ENCODE measurements at places on chromosomes 1 and 21.

DNA sequence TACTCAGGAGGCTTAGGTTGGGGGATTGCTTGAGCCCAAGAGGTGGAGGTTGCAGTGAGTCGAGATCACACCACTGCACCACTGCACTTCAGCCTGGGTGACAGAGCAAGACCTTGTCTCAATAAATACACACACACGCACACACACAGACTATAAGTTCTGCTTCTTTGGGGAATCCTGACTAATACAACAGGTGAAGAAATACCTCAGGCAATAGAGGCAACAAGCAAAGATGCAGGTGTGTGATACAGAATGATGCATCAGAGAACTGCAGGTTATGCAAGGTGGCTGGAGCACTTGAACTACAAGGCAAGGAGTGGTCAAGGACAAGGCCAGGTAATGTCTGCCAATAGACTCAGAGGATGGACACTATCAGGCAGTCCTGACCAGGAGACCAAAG lies 117.6 kb upstream of the ZNF678 start:
- no peak for DNase-seq

DNA sequence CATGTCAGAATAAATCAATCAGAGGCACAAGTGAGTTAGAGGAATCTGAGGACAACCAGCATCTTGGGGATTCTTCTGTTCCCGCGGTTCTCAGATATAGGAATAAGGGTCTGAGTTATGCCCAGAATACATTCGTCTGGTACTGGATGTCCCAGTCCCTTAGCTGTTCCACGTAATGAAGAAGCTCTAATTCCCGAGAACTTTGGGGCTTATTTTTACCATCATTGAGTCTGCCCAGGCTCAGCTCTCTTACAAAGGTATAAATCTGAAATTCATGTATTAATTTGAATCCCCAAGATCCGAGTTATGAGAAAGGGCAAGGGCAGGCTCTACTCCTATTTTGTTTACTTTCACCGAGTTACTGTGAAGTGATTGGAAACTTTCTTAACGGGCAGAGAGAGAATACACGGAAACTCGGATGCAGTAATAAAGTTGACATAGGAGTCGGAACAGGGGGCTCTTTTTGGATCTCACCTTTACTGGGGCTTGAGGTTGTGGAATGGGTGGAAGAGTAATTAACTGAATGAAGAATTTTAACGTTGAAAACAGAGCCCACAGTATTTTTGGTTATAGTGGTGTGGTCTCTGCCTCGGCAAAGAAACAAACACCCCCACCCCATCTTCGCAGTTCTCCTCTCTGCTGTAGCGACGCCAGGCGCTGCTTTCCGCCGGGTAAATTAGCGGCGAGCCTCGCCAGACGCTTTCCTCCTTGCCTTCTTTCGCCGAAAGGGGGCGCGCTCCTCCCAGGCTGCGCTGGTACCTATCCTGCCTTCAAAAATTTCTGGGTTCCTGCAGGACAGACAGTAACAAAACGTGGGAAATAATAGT lies 7.1 kb downstream of the PRRX1 start:
- DNase-seq: no peak

DNA sequence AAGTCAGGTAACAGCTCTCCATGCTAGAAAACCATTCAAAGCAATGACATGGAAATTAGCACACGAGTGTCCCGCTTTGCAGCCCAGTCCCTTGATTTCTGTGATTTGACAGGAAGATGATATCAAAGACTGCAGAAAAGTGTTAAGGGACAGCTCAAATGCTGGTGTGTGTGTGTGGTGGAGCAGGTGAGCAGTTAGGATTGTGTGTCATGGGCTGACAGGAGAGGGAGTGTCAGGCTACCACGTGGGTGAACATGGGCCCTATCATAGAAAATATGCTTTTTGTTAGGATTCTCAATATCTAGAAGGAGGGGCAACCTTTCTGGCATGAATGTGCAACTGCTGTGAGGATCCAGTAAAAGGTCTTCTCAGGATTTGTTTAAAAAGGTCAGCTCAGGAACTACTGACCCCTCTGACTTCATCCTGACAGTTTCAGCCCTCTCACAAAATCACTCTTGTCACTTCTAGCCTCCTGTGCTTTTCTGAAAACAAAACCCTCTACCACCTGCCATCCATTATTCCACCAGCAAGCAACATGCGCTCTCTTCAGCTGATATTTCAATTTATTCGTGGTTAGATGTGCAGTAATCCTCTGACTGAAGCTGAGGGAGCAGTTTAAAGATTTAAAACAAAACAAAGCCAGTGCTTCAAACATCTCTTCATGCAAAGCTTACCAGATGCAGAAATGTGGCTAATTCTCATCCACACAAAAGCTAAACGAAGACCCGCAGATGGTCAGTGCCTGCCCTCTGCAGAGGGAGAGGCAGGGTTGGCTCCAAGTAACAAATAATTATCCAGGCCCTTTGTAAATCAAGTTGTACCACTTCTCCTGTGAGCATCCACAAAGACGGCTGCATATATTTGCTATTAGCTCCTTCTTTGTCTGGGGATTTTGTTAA lies 397.9 kb downstream of the PTBP2 start:
- no peak for DNase-seq

- DNase-seq: no peak
Observed at GRCh38 chr1:59499943-59500569, 203.2 kb downstream of the FGGY start.

GRCh38 chr21:38743772-38744529 lies 61.8 kb upstream of the ETS2 start:
- no peak for DNase-seq

- DNase-seq: no peak
Observed at GRCh38 chr1:17913326-17914115, 158.4 kb downstream of the ACTL8 start.

DNA sequence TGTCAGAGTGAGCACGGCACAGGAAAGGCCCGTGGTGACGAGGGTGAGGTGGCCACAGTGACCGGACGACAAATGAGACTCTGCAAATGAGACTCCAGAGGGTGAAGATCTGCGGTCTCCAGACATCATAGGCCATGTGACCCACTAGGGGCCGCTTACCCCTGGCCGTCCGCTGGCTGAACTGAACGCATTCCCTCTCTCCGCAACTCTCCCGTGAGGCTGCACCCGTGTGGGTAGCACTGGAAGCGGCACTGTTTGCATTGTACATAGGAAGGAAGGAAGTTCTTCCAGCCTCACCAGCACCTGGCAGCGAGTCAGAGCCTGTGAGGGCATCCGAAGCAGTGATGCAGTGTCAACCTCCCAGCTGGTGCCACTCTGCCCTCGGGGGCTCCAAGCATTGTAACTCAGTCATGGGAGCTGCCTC lies 23.6 kb upstream of the SPSB1 start:
- DNase-seq: no peak

DNA sequence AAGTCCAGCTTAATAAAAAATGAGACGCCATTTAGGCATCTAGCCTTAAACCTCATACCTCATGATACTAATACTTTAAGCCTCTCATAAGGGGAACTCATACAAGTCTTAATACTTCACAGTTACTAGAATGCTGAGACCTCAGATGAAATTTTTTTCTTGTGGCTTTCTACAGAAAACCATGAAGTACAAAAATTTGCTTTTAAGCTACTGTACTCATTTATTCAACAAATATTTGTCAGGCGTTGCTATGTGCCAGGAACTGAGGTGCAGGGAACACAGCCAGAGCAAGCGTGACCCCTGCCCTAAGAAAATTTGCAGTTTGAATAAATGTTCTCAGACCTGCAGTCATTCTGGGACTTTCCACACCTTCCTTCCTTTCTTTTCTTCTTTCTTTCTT lies 150.6 kb downstream of the MRPL39 start:
- no peak for DNase-seq

DNA sequence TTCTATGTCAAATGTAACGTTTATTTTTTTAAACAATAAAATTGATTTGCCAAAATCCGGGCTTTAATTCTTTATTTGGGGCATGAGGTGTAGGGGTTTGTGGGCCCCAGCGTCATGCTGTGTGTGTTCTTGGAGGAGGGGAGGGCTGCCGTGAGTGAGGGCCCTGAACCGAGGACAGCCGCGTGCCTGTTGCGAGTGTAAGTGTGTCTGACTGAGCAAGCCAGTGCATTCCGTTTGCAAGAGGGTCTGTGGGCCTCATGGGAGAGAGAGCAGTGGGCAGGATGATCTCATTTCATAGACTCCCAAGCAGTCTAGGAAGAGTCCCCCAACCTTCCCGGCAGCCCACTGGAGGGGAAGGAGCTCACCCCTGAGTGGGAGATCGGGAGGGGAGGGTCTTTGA lies 21.4 kb upstream of the SPSB1 start:
- no peak for DNase-seq

GRCh38 chr21:44869781-44870747 lies 3.4 kb downstream of the PTTG1IP start:
- DNase-seq: no peak

GRCh38 chr1:233081735-233082134 lies 131.3 kb downstream of the NTPCR start:
- no peak for DNase-seq

GRCh38 chr1:8525216-8525557 lies 207.3 kb downstream of the SLC45A1 start:
- DNase-seq: no peak

DNA sequence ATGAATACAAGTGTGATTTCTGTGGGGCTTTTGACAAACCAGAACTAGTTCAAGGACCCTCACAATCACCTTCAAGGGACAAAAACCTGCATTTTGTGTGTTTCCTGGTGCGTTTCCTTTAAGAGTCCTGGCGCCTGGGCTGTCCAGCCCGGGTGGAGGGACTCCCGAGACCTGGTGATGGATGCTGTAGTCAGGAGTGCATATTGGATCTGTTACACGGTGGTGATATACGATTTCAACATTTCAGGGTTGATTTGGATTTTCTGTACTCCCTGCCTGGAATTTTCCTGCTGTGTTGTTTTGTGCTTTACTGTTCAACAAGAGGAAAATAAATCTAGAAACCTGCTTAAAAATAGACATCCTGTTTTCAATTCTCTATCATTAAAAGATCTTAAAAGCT lies 162.0 kb downstream of the KIF26B start:
- no peak for DNase-seq

DNA sequence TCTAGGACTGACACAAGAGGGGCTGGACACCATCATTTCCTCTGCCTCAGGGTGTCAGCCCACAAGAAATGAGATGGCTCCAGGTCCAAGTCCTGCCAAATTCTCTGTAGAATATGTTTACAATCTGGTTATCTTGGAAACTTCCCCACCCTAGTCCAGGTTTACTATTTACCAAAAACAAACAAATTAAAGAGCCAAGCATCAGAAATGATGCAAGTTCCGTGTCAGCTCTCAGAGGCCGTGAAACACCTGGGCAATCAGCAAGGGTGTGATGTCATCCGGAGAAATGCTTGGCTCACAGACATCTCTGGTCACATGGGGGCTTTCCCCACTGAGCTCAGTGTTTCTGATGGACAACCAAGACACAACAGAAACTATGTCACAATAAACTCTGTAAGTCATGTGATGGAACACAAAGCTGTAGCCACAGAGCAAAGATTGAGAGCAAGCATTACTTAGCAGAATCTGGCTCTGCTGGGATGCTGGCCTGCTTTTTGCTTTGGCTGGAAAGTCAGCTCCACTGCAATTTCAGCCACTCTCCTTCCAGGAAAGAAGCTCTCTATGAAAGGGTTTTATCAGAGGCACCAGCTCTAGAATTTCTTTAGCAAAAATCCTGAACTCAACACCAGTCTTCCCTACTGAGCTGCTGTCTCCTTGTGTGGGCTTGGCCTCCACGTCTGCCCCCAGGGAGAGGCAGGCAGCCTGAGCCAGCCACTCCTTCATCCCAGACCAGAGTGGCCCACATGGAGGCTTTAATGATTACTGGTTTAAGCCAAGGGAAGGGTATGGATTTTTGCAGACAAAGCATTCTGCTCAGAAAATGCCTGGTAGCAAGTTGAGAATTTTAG lies 55.9 kb downstream of the NENF start:
- DNase-seq: no peak

- DNase-seq: no peak
Observed at GRCh38 chr21:21085206-21085605, 87.0 kb downstream of the NCAM2 start.

GRCh38 chr1:64597113-64597512 lies 127.2 kb downstream of the CACHD1 start:
- DNase-seq: no peak

- DNase-seq: no peak
Observed at GRCh38 chr1:8536515-8536914, 218.6 kb downstream of the SLC45A1 start.

- DNase-seq: no peak
Observed at GRCh38 chr1:207059881-207060280, 6.8 kb downstream of the PFKFB2 start.

- no peak for DNase-seq
Observed at GRCh38 chr1:78177708-78178270, 132.0 kb downstream of the GIPC2 start.

DNA sequence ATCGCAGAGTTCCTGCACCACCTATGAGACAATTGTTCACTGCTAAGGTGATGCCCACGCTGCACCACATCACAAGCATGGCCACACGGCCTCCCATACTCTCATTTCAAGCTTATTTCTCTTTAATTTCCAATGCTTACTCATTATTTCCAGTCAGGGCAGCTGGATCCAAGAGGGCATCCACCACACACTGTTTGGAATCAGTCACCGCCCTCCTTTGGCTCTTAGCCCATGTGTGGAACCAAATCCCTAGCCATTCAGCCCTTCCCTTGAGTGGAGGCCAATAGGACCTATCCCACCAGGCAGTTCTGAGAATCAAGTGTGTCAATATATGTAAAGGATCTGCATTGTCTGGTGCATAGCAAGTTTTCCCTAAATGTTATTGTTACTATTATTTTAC lies 26.3 kb upstream of the PALMD start:
- no peak for DNase-seq

GRCh38 chr1:185260611-185261010 lies 56.4 kb downstream of the IVNS1ABP start:
- no peak for DNase-seq

GRCh38 chr21:42306366-42307035 lies 8.7 kb downstream of the TFF3 start:
- DNase-seq: no peak

GRCh38 chr1:210233216-210233494 lies 559 bp downstream of the SERTAD4 start:
- DNase-seq: no peak

- peak; percentile 28 for DNase-seq
Observed at GRCh38 chr1:25031966-25032667, 102.0 kb upstream of the RUNX3 start.

DNA sequence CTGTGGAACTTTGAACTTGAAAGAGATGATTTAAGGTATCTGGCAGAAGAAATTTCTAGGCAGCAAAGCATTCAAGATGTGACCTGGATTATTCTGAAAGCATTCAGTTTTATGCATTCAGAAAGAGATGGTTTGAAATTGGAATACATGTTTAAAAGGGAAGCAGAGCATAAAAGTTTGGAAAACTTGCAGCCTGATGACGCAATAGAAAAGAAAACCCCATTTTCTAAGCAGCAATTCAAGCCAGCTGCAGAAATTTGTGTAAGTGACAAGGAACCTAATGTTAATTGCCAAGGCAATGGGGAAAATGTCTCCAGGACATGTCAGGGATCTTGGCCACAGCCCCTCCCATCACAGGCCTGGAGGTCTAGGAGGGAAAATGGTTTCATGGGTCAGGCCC lies 354.0 kb downstream of the ZNF326 start:
- DNase-seq: no peak
